Stimulated activated CD8-positive, alpha-beta memory T cell treated with anti-CD3 and anti-CD28 coated beads, Interleukin-4, amount 100 ng/mL, for 4 hours (primary cell): ENCODE measurements at places on chromosomes 16 and 17.
A peak's percentile ranks its signal among the peaks of the same experiment; 100 is the strongest.

GRCh38 chr16:69709456-69710084 lies 16.8 kb downstream of the NQO1 start:
- no peak for DNase-seq

DNA sequence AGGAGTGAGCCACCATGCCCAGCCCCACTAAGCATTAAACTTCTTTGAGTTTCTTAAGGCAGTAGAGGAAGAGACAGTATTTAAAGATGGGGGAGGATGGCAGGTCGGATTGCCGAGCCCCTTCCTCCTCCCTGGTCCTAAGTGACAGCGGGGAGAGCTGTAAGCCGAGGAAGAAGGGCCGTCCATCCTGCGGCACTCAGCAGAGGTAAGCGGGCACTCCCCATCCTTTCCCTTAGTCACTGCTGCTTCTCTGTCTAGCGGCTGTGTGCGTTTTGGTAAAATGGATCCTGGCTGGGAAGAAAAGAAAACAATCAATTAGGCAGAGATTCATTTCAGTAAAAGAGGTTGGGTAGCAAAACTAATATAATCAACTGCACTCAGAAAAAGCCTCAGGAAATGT lies 13.9 kb downstream of the DNAAF1 start:
- no peak for DNase-seq

GRCh38 chr17:58498177-58498828 lies 10.1 kb upstream of the HSF5 start:
- no peak for DNase-seq

DNA sequence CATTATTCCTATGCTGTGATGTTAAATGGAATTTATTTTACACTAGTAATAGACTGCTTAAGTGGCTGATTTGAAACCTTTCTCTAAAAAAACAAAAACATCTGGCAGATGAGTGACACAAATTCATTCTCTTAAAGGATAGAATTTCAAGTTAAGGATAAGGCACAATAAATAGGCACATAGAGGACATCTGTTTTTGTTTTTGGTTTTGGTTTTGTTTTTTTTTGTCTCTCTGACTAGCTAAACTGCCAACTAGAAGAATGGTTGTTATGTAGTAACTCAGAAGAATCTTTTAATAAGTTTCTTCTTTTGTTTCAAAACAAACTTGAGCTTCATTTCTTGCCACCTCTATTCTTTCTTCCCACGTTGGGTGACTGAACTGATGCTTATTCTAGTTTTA lies 5.1 kb upstream of the VPS4A start:
- no peak for DNase-seq

GRCh38 chr17:7562208-7562605 lies 488 bp downstream of the SENP3 start:
- DNase-seq = no peak

- no peak for DNase-seq
Observed at GRCh38 chr16:87344931-87345631, 27.9 kb upstream of the C16orf95 start.

DNA sequence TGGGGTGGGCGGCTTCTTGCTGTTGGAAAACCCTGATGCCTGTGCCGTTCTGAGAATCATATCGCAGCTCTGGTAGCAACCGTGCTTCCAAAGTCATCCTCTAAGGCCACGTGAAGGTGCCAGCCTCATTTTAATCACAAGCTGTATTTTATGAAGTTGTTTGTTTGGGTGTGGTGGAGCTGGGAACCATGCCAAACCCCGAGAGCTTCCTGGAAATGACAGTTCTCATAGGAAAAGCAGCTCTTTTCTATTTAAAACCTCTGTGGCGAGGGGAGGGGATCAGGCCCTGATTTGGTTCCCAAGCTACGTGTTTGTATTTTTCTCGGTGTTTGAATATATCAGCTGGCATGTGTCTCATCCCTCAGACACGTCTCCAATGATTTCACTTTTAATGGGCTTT lies 21.7 kb downstream of the KNOP1 start:
- peak; percentile 6 for DNase-seq

DNA sequence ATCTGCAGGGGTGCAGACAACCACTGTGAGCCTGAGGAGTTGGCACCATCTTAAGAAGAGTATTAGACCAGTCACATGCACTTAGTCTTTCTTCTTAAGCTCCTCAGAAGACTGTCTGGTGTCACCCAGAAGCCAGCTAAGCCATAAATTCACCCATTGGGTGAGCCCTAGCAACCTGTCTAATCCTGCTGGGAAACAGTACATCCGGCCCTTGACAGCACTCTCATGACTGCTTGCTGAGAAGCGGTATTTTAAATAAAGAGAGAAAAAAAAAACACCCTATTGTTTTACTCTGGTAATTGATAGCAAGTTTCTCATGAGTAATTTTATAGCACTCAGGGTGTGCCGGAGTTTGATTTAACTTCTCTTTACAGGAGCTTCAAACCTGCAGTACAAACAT lies 134.7 kb downstream of the SOX9 start:
- DNase-seq = no peak

DNA sequence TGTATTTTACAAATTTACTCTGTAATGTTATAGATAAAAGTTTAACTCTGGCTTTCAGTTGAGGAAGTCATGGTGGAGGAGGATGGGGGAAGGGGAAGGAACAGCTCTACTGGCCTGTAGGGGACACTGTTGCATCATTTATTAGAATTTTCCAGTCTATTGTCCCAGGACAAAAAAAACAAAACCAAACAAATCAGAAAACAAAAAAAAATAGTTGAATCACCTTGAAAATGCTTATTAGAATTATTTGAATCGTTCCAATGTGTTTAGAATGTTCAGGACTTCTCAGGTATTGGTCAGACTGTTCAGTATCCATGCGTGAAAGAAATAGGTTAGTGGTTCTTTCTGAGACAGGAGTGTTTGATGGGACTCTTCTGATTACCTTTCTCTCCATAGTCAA lies 242.0 kb downstream of the FTO start:
- DNase-seq = no peak

- DNase-seq = no peak
Observed at GRCh38 chr17:3005696-3006095, 57.7 kb downstream of the OR1D5 start.

GRCh38 chr17:14396547-14396946 lies 95.7 kb downstream of the HS3ST3B1 start:
- DNase-seq = no peak

- no peak for DNase-seq
Observed at GRCh38 chr17:65259281-65259680, 122.1 kb downstream of the RGS9 start.

GRCh38 chr17:44777394-44778348 lies 18.9 kb downstream of the ADAM11 start:
- no peak for DNase-seq

DNA sequence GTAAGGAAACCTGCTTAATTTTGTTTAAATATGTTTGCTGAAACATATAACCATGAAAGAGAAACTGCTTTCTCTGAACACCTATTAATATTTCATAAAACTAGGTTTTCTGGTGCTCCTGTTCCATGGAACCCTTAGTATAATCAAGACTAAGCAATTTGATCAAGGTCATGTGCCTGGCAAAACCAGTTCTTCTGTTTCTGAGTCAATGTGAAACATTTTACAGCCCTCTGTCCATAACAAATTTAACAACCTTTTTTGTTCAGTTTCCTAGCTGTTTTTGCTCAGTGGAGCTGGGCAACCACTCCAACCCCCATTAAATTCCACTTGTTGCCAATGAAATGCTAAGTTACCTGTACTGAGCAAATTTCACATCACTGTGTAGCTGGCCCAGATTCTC lies 344.0 kb downstream of the CA10 start:
- no peak for DNase-seq

- DNase-seq = no peak
Observed at GRCh38 chr17:73785958-73786743, 141.9 kb upstream of the SDK2 start.

- DNase-seq = no peak
Observed at GRCh38 chr17:15348021-15348420, 6.6 kb upstream of the TEKT3 start.

DNA sequence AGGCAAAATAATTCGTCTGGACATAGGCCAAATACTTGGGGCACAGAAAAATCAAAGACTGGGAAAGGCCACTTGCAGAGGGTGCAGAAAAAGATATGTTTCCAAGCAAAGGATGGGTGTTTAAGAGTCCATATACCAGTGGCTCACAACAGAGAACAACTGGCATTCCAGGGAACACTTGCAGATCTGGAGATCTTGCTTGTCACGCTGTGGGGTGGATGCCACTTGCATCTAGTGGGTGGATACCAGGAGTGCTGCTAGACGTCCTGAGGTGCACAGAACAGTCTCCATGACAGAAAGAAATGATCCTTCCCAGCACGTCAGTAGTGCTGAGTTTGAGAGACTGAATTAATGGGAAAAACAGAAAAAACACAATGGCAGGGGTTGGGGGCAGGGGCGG lies 8.4 kb downstream of the CBX8 start:
- no peak for DNase-seq

DNA sequence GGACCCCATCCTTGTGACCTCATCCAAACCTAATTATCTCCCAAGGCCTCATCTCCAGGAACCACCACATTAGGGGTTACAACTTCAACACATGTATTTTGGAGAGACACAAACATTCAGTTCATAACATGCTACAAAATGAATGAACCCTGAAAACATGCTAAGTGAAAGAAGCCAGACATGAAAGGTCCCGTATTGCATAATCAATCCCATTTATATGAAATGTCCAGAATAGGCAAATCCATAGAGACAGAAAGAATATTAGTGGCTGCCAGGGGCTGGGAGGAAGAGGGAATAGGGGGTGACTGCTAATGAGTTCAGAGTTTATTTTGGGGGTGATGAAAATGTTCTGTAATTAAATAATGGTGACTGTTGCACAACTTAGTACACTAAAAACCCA lies 3.7 kb upstream of the IL34 start:
- no peak for DNase-seq

DNA sequence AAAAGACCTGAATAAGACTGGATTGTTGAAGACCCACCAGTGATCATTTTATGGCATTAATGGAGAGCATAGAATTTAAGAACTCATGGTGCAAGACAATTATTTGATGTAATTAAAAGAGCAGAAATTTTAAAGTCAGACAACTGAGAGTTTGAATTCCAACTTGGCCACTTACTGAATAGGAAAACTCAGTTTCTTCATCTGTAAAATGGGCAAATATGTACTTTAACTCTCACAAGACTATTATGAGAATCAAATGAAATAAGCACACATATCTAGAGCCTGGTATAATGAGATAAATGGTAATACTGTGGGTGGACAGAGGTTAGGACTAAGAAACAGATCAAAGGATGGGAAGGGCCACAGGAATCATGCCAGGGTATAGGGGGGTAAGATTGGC lies 88.0 kb downstream of the SOX9 start:
- DNase-seq = no peak

GRCh38 chr17:38742411-38743308 lies 5.5 kb downstream of the PCGF2 start:
- no peak for DNase-seq

DNA sequence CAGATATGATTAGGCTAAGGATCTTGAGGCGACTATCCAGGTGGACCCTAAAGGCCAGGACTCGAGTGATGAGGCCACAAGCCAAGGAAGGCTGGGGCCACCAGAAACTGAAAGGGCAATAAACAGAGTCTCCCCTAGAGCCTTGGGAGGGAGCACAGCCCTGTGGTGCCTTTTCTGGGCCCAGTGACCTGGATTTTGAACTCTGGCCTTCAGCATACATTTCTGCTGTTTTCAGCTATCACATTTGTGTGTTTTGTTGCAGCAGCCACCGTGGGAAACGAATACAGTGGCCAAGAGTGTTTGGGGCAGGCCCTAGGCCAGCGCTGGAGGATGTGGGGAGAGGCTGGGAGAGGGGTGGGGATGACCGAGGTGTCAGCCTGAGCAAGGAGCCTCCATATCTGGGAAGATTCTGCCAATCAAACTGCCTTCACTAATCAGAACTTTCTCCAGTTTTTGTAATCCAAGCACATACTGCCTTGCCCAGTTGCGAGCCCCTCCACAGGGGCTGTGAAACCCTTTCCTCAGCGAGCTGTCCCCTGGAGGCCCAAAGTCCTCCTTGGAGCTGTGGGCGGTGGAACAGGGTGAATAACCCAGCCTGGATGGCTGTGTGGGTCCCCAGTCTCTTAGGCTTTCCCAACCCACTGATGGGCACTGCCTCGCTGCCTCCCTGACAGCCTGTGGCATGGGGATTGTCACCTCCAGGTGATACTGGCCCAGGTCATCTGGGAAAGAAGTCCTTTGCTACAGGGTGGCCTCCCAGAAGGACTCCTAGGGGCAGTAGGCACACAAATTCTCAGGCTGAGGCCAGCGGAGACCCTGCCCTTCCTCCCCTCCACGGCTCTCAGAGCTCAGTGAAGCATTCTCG lies 16.8 kb downstream of the B9D1 start:
- DNase-seq = no peak

DNA sequence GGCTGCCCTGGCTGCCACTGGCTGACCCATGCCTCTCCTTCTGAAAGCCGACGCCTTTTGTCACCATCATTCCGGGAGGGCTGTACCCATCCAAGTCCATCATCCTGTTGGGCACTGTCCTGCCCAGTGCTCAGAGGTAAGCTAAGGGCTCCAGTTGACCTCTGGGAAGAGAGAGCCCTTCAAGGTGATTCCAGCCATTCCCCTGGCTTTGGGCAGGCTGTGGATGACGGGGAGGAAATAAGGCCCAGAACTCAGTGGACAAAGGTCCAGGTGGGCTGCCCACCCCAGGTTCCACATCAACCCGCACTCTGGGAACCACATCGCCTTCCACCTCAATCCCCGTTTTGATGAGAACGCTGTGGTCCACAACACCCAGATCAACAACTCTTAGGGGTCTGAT lies 45.8 kb downstream of the NOS2 start:
- DNase-seq = no peak

GRCh38 chr17:75315541-75316243 lies 26.5 kb upstream of the SLC25A19 start:
- no peak for DNase-seq

DNA sequence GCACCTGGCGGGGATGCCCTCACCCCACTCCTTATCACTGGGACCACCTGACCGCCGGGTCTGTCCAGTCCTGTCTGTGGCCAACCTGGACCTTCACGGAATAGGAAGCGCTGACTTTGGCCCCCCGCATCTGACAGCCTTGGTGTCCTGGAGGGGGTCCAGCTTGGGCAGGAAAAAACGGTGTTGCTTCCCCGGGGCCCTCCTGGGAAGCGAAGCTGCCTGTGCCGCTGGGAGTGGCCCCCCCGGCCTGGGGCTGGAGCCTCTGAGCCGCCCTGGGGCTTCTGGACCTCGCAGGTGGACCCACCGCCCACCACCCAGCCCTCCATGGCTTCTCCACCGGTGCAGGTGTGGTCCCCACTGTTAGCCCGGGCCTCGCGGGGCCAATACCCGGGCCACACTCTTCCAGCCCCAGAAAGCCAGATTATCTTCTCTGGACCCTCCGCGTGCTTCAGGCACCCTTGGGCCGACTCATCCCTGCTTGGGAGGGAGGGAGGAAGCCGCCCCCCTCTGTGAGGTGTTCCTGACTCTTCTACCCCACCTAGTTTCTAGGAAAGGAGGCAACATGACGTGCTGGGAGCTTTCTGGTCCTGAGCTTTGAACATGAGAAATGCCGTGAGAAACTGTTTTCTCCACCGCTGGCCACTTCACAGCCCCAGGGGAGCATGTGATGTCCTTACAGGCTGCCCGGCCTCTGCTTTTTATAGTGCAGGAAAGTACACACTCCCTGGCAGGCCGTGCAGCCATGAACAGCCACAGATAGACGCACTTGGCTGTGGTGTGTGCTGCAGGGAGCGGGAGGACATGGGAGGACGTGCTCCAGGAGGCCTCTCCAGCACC lies 1.1 kb downstream of the C1QTNF1 start:
- DNase-seq = no peak

GRCh38 chr16:74455619-74456289 lies 34.5 kb upstream of the CLEC18B start:
- DNase-seq = no peak

- no peak for DNase-seq
Observed at GRCh38 chr16:80084614-80085013, 456.2 kb upstream of the DYNLRB2 start.
